ENCODE measurements at places on chromosomes 1 and 21. TPM values are rescaled to one million over a fixed set of nuclear protein-coding genes. Genes with fewer than 3 reads are reported as not detected.

Gene PTGER3
- 0.22 TPM for total RNA-seq

- DNase-seq: no peak
Measured at GRCh38 chr1:156928043-156928602, 7.7 kb downstream of the LRRC71 start.

GRCh38 chr1:91710261-91710660 lies 175.7 kb downstream of the TGFBR3 start:
- no peak for DNase-seq

DNA sequence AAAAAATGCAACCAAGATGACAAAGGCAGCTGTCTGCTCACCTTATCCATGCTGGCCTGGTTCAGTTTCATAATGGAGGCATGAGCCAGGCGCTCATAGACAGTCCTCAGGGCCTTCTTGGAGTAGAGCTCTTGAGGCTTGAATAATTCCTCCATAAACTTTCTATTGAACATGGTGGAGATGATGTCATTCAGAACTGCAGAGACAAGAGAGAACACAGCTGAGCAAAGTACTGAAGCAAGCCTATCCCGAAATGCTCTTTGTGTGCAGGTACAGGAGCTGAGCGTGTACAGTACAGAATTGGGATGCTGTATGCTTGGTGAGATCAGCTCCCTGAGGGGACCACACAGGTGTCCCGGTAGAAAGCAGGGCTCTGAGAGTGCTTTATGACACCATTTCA lies 11.5 kb downstream of the OSCP1 start:
- no peak for DNase-seq

GRCh38 chr1:19076841-19077616 lies 120.6 kb upstream of the IFFO2 start:
- no peak for DNase-seq

DNA sequence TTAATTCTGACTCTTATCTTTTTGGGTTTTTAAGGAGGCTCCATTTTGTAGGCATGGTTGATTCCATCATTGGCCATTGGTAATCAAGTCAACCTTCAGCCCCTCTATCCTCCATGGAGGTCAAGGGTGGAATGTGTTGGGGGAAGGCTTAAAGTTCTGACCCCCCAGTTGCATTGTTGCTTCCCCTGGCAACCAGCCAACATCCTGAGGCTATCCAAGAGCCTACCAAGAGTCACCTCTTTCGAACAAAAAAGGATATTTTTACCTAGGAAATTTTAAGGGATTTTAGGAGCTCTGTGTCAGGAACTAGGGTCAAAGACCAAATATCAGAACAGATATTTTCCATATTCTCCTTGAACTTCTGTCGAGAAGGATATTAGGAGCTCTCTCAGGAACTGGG lies 251.8 kb downstream of the RYR2 start:
- DNase-seq: no peak

DNA sequence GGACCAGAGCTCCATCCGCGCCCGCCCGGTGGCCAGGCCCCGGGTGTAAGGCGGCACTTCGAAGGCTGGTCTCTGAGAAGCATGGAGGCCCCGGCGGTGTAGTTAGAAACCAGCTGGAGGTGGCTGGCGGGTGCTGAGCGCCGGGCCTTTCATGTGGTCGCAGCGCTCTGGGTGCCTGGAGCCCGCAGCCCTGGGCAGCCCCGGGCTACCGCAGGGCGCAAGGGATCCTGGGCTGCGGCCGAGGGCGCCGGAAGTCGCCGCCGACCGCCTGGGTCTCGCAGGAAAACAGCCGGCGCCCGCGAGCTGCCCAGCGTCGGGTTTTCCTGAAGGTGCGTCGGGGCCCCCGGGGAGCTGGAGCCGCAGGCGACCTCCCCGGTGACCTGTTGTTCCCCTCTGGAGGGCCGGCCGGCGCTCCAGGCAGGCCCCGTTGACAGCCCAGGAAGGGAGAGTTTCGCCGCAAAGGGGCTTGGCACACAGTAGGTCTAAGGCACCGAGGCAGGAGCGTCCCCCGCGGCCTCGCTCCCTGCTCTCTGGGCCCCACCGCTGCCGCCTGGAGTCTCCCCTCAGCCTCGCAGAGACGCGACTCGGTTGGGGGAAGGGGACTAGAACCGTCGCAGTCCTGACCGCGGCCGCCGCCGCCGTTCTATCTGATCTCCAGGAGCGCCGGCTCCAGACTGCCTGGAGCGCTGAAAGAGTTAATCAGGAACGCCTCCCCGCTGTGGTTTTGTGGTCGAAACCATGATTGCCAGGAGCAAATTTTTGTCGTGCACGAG lies 2.7 kb downstream of the GRHL3 start:
- DNase-seq: peak; percentile 70

Gene TRIM63
- not detected for total RNA-seq

DNA sequence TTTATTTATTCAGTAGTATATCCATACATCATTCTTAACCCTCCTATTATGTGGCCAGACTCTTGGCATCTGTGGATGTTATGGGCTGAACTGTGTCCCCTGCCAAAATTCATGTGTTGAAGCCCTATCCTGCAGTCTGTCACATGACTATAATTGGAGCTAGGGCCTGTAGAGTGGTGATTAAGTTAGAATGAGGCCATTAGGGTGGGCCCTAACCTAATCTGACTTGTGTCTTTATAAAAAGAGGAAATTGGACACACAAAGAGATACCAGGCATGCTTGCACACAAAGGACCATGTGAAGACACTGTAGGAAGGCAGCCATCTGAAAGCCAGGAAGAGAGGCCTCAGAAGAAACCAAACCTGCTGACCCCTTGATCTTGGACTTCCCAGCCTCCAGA lies 6.6 kb downstream of the ZMYND12 start:
- DNase-seq: no peak

GRCh38 chr1:209207701-209208286 lies 375.7 kb upstream of the CAMK1G start:
- no peak for DNase-seq

DNA sequence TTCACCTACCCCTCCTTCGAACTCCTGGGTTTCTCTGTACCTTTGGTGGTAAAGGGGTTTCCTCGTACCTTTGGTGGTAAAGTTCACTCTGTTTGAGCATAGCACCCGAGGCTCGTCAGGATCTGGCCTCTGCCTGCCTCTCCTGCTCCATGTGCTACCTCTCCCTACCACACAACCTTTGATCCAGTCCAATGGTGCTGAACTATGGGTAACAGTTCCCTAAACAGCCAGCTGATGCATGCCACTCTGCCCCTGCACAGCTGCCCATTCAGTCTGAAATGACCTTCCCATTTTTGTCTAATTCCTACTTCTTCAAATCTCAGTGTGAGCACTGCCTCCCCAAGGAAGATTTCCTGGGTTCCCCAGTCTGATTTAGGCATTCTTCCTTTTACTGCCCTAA lies 14.0 kb downstream of the OVAAL start:
- DNase-seq: no peak

DNA sequence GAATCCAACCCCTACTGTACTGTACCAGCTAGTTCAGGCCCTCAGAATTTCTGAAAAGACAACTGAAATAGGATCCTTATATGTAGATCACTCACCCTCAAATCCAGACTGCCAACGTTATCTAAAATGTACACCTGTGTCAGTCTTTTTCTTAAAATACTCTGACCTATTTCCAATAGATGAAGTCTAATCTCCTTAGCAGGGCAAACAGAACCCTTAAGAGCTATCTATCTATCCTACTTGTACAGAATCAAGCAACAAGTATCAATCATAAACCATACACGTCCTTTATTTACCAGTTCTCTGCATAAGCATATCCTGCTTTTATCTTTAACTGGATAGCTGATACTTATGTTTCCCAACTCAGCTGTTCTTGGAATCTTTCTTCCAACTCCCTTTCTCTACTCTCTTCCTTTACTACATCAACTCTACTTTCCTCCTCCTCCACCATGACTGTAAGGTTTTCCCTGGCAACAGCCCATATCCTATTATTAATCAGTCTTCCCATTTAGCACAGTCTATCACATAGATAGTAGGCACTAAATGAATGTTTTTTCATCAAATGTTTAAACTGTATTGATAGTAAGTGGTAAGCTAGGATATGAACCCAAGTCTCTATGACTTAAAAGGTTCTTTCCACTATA lies 2.8 kb downstream of the LRIF1 start:
- no peak for DNase-seq

DNA sequence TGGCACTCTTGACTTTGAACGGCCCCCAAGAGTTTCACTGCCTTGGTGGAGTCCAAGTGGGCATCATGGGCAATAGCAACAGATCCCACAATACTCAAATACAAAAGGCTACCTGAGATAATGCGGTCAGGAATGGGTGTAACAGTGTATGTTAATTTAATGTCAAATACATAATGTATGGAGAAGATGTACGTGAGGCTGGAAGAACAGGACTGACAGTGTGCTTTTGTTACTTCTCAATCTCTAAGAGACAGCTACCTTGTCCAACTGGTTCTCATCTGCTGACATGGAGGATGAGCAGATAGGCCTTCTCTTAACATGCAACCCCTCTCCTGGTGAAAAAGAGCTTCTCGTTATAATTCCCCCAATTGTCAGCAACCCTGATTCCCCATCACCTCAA lies 167.2 kb downstream of the APP start:
- DNase-seq: no peak

- no peak for DNase-seq
Measured at GRCh38 chr1:53945183-53945432, 391 bp downstream of the IFT25 start.

Gene TFF3
- total RNA-seq: not detected

GRCh38 chr1:29441916-29442668 lies 205.8 kb downstream of the PTPRU start:
- DNase-seq: no peak

Gene C1orf185
- total RNA-seq: not detected

- no peak for DNase-seq
Measured at GRCh38 chr1:234735476-234735875, 125.5 kb upstream of the IRF2BP2 start.

DNA sequence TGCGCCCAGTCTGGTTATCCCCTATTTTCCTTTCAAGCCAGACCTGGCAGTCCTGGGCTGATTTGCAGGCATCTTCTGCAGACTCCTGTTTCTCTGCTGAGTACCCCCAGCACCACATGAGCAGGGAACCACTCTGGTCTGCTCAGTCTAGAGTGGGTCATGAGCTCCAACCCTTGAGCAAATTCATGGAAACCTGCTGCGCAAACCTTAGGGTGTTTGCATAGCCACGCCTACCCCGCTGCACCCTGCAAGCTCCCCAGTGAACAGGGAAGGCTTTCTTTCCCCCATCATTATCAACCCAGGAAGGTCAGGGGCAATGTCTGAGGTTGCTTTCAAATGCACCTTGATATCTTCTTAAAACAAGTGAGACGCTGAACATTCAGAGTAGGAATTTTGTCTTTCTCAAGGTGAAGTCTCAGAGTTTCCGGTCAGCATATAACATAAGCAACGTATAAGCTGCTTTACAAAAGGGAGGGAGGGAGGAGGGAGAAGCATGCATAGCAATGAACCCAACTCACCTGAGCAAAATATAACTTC lies 11.1 kb upstream of the KCNE1 start:
- DNase-seq: no peak

Data from B cell (primary cell).